Naive thymus-derived CD8-positive, alpha-beta T cell (primary cell): ENCODE measurements at places on chromosomes 1 and 21. TPM values are rescaled to one million over a fixed set of nuclear protein-coding genes. Genes with fewer than 3 reads are reported as not detected.

DNA sequence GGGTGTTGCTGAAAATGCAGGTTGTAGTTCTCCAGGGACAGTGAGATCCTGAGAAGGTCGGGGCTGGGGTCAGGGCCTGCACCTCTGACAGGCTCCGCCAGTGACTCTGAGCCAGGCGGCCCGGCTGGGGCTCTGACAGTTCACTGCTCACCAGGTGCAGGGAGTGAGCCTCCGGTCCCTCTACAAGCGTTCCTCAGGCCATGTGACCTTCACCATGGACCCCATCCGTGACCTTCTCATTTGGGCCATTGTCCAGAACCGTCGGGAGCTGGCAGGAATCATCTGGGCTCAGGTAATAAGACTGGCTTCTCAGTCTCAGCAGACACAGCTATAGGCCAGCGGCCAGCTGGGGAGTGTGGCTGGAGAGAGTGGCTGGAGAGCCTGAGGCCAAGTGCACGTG, 41.8 kb downstream of the TRPM2 start:
- no peak for DNase-seq

The CYP4Z1 gene
- total RNA-seq = not detected

DNA sequence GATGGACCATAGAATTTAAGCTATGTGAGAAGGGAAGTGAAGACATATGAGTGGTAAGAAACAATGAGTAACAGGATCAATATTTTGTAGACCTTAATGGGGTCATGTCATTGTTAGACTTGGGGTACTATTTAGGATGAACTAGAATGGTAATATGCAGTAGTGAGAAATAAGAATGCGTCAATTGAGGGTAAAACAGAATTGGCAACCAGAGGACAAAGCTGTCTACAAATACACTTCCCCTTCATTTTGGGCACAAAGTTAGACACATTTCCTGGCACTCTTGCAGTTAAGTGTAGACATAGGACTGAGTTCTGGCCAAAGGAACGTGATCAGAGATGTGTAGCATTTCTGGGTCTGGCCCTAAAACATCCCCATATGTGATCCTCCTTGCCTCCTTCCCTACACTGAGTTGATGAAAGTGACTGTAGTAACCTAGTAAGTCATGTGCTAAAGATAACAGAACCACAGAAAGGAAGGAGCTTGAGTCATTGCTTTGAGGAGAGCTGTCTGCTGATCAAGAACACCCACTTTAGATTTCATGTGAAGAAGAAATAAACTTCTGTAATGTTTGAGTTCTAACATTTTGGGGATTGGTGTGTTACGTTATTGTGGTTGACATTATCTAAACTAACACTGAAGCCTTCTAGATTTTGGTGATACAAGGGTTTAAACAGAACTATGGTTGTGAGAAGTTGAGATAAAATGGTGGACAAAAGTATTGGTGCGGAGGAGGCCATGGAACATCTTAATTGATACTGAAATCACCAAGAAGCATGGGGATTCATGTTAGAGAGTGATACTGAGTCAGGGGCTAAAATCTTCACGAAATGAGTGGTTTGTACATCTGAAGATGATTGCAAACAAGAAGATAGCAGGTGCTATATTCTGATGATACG, 41.7 kb downstream of the CD55 start:
- no peak for DNase-seq

GRCh38 chr21:46413365-46413696, 45.4 kb upstream of the DIP2A start:
- DNase-seq = no peak

- DNase-seq = no peak
These were observed 130.0 kb upstream of the KCNJ15 start for GRCh38 chr21:38126666-38127303.
